ENCODE measurements at places on chromosomes 6 and 20. TPM values are rescaled to one million over a fixed set of nuclear protein-coding genes. Genes with fewer than 3 reads are reported as not detected.

DNA sequence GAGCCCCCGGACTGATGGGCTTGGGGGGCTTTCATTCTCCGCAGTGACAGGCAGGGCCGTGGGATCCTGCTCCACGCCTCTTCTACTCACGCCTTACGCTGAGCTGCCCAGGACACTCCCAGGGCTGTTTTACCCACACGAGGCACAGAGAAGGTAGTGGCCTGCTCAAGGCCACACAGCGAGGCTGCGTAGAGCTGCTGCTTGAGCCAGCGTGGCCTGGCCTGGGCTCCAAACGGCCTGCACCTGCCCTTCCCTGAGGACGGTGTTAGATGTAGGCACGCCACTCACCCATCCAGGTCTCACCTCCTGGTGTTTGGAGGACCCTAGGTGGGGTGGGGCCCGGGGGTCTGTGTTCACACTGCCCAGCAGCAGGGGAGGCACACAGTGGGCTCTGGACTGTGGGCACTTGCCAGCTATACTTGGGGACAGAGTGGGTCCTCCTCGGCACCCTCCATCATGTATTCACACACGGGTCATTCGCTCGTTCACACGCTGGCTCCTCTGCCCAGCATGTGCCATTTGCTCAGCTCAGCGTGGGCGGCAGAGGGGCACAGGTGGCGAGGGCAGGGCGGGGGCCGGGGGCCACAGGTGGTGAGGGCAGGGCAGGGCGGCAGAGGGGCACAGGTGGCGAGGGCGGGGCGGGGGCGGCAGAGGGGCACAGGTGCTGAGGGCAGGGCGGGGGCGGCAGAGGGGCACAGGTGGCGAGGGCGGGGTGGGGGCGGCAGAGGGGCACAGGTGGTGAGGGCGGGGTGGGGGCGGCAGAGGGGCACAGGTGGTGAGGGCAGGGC lies 18.4 kb upstream of the RBBP8NL start:
- DNase-seq = no peak

- no peak for DNase-seq
These were observed 85.0 kb downstream of the DTD1 start for GRCh38 chr20:18672834-18673233.

DNA sequence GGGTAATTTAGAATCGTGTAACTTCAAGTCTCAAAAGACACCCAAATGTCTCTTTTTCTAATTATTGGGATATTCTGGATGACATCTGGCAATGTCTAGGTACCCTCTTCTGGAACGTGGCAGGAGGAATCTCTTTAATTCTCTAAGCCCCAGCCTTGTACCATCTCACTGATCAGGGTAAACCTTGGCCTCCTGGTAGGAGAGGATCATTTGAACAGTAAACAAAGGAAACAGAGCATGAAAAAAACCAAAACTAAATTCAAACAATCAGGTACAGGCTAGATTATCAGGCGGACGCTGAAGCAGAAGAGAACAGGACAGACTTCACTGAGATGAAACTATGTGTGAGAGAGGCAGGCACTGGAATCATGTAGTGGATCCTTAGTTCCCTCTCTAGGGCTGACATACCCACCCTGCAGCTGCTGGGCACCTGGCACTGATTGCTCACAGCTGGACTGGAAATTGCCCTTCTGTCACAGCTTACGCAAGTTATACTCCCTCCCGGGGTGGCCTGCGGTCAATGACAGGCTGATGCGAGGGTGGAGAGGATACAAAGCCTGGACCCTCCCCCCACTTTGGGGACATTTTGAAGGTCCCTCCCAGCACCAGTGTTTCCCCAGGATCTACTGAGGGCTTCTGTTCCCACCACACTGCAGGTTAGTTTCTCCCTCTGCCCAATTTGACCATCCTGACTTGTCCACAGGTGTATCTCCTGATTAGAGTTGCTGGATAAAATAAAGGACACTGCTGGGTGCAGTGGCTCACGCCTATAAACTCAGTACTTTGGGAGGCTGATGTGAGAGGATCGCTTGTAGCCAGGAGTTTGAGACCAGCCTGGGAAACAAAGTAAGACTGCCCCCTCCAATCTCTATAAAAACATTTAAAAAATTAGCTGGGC lies 20.6 kb upstream of the ZBTB24 start:
- no peak for DNase-seq

GRCh38 chr20:51637241-51637640 lies 94.7 kb upstream of the NFATC2 start:
- DNase-seq = no peak

DNA sequence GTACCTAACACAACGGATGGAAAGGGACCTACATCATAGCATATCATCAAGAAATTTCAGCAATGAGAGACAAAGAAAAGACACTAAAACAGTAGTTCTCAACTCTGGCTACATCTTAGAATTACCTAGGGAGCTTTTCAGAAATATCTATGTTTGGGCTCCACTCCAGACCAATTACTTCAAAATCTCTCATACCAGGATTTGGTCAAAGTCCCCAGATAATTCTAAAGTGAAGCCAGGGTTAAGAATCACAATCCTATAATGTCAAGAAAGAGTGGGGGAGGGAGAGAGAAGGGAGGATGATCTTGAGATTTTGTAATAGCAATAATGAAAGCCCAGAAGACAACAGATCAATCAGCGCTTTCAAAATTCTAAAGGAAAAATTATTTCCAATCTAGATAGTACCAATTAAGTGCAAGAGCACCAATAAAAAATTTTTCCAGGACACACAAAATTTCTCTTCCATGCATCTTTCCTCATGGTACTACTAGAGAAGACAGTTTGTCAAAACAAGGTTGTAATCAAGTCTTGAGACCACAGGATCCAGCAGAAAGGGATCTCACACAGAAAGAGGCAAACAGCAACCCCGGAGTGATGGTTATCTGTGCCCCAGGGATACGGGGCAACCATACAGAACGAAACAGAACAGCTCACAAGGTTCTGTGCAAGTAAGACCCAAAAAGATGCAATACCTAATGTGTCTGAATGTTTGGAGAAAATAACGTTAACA lies 152.9 kb upstream of the DST start:
- DNase-seq = no peak

- no peak for DNase-seq
These were observed 39.0 kb downstream of the SLC23A2 start for GRCh38 chr20:4962241-4962855.

DNA sequence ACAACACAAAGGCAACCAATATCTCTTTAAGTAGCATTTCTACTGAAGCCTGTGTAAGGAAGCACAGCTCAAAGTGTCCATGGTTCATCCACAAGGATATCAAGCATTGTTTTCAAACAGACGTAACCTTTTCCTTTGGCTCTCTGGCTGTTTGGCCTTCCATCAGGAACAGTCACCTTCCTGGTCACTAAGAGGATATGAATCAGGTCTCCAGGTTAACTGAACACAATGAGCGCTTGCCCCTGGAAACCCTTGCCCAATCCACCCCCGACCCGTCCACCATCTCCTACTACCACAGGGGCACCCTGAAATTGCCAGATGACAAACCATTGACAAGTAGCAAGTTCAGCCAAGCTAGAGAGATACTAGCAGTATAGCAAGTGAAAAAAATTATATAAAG lies 114.4 kb upstream of the COL21A1 start:
- no peak for DNase-seq

DNA sequence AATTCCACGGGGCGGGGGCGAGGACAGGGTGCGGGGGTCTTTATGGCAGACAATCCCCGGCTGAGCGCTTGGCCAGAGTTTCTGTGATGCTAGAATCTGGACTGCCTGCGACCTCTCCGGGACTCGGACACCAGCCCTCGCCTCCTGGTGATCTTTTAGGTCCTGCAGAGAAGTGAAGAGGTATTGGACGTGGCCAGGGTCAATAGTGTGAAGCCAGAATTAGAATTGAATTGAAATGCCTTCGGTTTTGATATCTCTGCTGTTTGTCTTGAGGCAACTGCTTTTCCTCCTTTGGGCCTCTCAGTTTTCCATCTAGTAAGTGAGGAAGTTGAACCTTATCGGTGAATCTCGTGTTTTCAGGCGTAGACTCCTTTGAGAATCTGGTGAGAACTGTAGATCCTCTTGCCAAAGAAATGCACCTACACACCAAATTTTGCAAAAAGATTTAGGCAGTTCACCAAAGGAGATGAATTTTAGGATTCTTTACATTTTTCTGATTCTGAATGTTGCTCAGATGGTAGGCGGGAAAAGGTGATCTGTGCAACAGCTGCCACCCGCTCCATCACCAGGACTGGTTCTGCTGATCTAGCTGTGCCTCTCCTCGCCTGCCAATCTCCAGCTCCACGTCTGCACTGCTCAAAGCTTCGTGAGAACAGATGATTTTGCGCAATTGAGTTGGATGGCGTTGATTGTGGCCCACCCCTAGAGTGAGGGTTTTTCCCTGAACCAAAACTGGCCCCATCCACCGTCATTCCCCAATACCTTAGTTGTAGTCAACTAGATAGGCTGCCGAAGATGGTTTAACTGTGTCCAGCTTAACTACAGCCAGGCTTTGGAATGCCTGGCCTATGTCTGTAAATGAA lies 837 bp upstream of the OSER1 start:
- DNase-seq = no peak

Gene TREM1
- polyA plus RNA-seq = not detected

Gene PAX1
- 2.4 TPM for polyA plus RNA-seq

Gene SLC24A3
- 24.4 TPM for polyA plus RNA-seq

Gene KCNK5
- polyA plus RNA-seq = 1.4 TPM

Gene SPTLC3
- polyA plus RNA-seq = 3.1 TPM
